Sciatic nerve (tissue), 2 donors: ENCODE measurements at places on chromosomes 16 and 17.

- DNase-seq: no peak
Measured at GRCh38 chr16:61887903-61888302, 148.3 kb downstream of the CDH8 start.

- DNase-seq: no peak
Measured at GRCh38 chr16:20880867-20881502, 19.2 kb downstream of the DCUN1D3 start.

- DNase-seq: no peak
Measured at GRCh38 chr16:82386761-82387160, 216.7 kb upstream of the MPHOSPH6 start.

DNA sequence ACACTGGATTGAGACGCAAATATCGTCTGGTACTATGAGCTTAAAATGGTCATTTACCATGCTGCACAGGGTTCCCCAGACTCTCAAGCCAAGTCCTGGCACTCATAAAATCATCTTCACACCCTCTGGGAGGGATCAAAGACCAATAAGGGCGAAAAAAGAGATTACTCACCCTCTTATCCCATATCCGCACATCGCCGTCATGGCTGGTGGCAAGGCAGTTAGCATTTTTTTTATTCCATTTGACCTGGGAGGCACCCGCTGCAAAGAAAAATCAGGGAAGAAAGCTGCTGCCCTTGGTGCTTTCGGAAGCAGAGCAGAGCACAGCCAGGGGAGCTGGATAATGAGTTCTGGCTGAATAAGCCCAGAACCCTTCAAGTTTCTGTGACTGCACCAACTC lies 42.4 kb downstream of the WDR59 start:
- no peak for DNase-seq

- DNase-seq: no peak
Measured at GRCh38 chr17:31248986-31249834, 47.8 kb downstream of the OMG start.

GRCh38 chr16:57147381-57148221 lies 38.2 kb downstream of the PSME3IP1 start:
- DNase-seq: no peak

DNA sequence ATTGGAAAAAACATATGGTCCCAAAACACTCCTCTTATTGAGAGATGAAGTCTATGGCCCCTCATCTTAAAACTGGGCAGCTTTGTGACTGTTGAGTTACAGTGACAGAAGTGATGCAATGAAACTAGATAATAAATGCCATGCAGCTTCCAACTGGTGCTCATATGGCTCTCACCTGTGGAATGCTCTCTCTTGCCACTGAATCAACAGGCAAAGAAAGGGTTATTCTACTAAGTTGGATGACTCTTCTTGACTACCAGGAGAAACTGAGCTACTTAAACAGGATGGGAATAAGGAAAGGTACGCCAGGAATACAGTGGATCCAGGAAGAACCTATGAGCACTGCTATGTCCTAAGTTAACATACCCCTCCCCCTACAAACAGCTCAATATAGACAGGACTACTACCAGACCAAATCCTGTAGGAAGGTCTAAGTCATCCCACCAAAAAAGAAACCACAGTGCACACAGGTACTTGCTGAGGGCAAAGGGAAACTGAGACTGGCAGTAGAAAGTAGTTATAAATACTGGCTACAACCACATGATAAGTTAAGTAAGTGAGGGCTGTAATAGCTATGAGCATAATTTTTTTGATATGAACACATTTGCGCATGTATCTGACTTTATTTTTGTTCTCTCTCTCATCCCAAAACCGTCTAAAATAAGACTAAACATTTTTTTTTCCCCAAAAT lies 398.5 kb downstream of the ZFHX3 start:
- DNase-seq: no peak

DNA sequence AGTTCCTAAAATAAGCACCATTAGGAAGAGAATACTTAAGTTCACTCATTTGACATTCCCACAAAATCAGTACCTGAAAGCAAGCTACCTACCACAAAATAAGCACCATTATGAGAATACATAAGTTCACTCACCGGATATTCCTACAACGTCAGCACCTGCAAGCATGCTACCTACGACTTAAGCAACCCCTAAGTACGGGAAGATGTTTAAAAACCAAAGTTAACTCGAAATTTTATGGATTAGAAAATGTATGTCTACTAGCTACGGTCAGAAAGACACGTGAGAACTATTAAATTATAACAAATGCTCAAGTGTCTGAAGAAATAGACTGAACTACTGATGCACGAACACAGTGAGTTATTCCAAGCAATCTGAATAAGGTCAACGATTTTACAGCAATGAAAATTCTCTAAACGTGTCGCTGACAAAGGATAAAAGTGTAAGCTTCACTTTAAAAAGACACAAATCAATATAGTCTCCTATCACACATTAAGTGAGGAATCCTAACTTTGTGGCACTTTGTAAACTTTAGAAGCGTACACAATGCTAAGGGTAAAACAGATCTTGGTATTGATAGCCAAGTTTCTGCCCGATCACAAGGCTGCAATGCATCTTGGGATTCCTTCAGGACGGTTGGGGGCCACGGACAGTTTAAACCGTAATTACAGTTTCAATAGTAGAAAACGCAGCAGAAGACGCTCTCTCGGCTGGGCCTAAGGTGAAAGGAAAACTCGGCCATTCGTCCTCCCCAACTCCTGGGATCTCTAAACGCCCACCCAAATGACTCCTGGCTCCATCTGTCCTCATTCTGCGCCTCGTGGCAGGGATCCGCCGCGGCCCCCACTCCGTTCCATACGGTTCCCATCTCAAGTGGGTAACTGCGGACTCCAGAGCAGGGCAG lies 1.3 kb downstream of the GSPT1 start:
- DNase-seq: peak; percentile 63

- DNase-seq: no peak
Measured at GRCh38 chr17:3972281-3972731, 8.1 kb upstream of the ATP2A3 start.

GRCh38 chr17:80959330-80960036 lies 32.2 kb upstream of the CHMP6 start:
- DNase-seq: peak; percentile 83

DNA sequence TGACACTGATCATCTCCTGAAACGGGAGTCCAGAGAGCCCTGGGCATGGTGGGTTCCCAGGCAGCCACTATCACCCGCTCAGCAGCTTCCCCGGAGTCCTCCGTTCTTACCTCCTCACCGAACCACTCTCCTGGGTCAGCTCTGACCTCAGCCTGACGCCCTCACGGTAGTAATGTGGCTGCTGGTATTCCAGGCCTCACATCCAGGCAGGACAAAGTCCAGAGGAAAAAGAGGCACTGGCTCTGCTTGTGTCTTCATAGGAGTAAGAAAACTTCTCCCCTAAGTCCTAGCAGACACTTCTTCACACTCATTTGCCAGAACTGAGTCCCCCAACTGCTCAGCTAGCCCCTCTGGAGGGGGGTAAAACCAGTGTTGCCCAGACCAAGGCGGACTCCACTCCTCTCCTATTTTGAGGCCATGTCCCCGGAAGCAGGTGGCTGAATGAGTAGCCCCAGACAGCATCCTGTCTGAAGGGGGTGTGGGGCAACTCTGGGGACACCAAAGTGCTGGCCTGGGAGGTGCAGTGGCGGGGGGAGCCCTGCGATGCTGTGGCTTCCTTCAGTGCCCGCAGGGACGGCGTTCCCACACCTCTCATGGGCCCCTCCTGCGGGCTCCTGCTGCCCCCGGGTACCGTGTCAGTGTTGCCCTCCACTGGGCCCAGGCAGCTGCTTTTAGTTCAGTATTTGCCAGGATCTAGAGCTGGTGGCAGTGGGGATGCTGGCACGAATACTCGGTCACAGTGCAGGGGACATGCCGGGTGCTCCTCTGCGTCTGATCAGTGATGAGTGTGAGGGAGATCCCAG lies 5.4 kb downstream of the FSCN2 start:
- no peak for DNase-seq

- no peak for DNase-seq
Measured at GRCh38 chr16:77723108-77723514, 797 bp downstream of the NUDT7 start.

- DNase-seq: no peak
Measured at GRCh38 chr16:88928405-88929090, 48.5 kb downstream of the CBFA2T3 start.

DNA sequence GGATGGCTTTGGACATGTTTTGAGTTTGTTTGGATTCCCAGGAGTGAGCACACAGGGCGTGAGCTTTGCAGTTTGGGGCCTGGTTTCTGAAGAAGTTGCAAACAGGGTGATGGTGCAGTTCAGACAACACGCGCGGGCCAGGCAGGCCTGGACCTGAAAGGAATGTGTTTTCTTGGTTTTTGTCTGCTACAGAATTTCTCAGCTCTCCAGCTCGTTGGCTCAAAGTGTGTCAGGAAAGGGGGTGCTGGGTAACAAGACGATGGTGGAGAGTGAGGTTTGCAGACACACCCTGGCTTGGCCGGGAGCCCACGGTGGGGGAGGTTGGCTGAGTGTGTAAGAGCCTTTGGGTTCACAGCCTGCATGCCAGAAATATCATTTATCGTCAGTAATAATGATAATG lies 82.3 kb downstream of the CMIP start:
- DNase-seq: peak; percentile 73

- DNase-seq: no peak
Measured at GRCh38 chr17:78034429-78035091, 76.1 kb downstream of the TNRC6C start.

GRCh38 chr16:29644973-29645693 lies 17.9 kb upstream of the SPN start:
- no peak for DNase-seq

DNA sequence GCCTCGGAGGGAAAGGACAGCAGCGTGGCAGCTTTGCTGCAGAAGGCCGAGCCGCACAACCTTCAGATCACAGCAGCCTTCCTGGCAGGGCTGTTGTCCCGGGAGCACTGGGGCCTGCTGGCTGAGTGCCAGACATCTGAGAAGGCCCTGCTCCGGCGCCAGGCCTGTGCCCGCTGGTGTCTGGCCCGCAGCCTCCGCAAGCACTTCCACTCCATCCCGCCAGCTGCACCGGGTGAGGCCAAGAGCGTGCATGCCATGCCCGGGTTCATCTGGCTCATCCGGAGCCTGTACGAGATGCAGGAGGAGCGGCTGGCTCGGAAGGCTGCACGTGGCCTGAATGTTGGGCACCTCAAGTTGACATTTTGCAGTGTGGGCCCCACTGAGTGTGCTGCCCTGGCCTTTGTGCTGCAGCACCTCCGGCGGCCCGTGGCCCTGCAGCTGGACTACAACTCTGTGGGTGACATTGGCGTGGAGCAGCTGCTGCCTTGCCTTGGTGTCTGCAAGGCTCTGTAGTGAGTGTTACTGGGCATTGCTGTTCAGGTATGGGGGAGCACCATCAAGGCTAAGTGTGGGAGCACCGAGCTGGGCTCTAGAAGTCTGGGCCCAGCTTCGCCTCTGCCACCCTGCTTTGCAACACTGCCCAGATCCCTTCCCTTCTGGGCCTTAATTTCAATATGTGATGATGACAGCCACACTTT lies 18.6 kb downstream of the NOD2 start:
- DNase-seq: no peak

DNA sequence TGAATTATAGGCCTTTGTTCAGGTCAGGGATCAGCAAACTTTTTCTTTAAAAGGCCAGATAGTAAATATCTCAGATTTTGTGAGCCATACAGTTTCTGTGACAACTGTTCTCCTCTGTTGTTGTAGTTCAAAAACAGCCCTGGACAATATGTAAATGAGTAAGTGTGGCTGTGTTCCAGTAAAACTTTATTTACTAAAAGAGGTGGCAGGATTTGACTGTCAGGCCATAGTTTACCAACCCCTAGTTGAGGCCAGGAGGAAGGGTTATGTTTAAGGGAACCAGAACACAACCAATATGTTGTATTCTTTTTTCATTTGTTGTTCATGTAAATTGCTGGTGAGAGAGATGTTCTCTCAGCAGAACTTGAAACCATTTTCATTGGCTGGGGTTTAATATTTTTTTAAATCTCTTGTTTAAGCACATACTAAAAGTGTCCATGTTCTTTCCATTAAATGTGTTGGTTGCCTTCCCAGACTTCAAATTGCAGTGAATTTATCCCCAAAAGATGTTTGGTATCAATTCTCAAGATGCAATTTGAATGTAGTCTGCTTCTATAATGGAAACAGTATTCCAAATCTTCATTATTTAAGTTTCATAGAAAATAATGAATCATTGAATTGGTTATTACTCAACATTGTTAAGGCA lies 260.3 kb downstream of the FTO start:
- no peak for DNase-seq

DNA sequence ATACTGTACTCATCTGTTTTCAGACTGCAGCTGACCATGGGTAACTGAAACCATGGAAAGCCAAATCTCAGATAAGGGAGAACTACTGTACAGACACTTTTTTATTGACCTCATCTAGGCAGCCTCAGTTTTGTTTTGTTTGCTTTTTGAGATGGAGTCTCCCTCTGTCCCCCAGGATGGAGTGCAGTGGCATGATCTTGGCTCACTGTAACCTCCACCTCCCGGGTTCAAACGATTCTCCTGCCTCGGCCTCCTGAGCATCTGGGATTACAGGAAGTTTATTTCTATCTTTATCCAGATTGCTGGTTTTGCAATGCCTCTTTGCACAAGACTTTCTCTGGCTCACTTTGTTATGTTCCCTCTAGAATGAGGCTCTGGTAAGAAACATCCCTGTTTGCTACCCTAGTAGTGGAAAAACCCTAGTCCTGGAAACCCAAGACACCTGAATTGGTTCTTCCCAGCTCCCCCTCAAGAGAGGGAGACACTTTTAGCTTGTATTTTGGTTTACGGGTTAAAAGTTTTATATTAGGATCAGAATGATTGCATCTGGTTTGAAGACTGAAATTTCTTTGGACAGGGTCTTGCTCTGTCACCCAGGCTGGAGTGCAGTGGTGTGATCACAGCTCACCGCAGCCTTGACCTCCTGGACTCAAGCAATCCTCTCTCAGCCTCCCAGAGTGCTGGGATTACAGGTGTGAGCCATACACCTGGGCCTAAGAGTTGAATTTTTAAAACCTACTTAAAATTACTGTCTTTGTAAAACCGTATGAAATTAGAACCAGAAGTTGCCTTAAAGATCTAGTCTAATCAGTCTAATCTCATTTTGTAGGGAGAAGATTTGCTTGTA lies 38.9 kb downstream of the ZNF207 start:
- DNase-seq: no peak

- no peak for DNase-seq
Measured at GRCh38 chr16:10121897-10122425, 60.3 kb downstream of the GRIN2A start.

- no peak for DNase-seq
Measured at GRCh38 chr17:46777943-46778915, 40.3 kb downstream of the WNT3 start.

DNA sequence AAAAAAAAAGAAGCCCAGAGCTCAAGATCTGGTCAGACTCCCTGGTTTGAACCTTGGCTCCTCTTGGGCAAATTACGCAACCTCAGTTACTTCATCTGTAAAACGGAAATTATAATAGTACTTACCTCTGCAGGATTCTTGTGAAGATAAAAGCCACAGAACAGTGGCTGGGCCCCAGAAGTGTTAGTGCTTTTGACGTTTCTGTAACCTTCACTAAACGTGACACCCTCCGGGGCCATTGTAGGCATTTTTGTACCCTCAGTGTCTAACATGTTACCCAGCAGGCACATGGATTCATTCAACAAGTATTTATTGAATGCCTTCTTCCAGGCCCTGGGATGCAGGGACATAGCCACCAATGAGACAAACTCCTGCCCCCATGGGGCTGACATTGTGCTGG lies 58.0 kb downstream of the PITPNC1 start:
- no peak for DNase-seq
